ENCODE measurements at places on chromosomes 3 and 15.

DNA sequence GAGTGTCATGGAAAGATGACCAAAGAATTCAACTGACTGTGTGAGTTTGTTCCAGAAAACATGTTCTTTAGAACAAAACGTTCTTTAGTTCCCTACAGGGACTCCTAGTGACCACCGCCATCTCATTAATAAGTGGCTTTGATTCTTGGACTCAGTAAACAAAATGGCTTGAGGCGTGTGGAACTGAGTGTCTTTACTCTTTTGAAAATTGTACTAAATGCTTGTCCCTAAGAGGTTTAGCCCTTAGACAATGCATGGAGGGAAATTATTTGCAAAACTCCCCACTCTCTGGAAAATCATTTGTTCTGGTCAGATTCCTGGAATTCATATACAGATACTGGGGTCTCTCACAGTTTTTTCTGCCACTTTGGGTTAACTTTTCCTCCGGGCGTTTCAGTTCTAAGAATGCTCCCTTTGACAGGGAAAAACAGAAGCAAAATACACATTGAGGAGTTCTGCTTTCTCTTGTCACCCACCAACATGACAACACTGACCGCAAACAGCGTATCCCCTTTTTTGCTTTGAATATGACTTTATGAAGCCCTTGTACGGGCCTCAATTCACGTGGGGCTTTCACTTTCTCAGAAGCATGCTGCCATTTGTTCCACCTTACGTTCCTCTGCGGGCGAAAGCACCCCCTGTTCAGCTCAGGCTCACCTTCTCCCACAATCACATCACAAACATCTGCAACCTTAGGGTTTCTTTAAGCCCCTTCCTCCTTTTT is 15.3 kb upstream of the NRROS start:
- no peak for DNase-seq

DNA sequence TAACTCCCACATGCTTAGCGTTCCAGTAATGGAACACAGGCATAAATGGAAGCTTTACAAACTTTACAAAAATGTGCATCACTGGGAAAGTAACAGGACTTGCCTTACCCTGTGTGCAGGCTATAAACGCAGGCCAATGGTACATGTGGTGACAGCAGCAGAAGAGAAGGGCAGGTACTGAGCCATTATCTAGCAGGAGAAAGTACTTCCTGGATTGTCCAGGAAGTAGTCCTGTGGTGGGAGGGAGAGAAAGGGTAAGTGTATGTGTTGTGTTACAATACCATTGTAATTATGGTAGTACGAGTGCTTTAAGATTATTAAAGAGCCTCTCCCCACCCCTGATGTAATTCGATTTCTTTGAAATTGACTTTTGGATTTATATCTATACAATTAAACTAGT is 5.3 kb downstream of the ATP1B3 start:
- no peak for DNase-seq

DNA sequence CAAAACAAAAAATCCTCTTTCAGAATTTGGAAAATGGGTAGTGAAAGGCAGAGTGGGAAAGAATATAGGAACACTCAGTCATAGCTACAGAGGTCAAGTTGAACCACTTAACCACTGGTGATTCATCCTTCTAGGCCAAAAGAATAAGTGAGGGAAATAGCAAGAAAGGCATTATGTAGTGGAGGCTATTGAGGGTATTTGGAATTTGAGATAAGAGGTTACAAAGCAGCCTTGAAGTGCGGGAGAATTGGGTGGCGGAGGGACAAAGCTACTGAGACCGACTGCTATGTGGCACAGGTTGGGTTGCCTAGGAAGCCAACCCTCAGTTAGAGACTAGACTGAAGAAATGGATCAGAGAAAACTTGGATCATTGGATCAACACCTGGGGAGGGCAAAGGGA is 109.5 kb downstream of the SYNPR start:
- no peak for DNase-seq

DNA sequence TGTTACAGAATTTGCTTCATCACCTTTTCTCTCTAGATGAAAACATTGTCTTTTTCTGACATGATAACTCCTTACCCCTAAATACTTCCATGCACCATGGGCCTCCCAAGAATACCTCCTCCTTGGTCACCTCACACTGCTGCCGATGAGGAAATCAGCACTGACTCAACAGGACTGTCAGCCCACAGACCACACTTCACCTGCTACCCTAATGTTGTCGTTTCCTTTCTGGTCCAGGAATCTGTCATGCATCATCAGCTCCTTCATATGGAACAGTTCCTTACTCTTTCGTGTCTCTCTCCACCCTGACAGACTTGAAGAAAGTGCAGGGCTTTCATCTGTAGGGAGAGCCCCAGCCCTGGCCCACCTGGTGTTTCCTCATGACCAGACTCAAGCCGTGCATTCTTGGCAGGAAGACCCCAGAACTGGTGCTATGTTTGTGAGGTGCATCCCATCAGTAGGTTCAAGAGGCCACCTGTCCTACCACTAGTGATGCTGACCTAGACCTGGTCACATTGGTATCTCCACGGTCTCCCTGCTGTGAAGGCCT is 41.1 kb upstream of the PLXNA1 start:
- no peak for DNase-seq

DNA sequence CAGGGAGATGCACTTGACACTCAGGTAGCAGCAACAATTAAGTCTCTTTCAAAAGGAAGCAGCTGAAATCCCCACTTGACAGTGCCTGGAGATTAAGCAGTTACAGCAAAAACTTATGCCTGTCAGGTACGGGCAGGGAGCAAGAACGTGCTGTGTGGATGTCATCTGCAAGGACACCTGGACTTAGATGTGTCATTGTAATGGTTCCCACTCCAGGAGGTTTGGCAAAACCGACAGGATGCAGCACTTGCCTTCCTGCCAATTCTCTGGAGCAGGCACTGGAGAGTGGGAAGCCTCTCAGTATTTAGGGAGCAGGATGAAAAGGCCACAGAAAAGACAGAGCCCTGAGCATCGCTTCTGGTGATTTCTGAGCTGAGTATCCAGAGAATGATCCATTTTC is 292.4 kb downstream of the PDCD6IP start:
- peak; percentile 26 for DNase-seq

GRCh38 chr3:60992395-60992794 is 258.9 kb downstream of the FHIT start:
- no peak for DNase-seq

DNA sequence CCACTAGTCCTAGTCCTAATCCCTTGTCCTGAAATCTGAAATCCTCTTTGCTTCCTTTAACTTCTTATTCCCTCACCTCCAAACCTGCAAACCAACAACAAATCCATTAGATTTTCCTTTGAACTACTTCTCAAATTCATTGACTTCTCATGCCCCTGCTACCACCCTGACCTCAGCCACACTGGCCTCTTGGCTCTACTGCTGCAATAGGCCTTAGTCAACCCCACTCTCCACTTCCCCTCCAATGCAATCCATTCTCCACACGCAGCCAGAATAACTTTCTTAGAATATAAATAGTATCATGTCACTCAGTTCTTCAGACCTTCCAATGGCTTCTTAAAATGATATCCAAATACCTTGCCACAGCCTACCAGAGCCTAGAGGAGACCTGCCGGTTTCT is 131.1 kb upstream of the GADL1 start:
- DNase-seq, result no peak

DNA sequence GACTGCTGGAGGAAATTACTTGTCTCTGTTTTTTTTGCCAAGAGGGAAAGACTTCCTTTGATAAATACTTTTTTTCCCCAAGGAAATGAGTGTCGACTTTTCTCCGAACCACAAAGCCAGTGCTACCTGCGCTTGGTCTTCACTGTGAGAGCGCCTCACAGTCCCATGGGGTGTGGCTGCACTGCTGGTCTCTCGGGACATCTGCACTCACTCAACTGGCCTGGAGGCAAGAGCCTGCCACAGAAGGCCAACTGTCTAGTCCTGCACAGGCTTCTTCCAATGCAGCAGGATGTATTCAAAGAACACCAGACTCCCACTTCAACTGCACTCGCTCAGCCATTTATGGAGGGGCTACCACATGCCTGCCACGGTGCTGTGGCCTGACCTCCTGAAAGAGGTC is 40.6 kb upstream of the CGNL1 start:
- peak; percentile 2 for DNase-seq

DNA sequence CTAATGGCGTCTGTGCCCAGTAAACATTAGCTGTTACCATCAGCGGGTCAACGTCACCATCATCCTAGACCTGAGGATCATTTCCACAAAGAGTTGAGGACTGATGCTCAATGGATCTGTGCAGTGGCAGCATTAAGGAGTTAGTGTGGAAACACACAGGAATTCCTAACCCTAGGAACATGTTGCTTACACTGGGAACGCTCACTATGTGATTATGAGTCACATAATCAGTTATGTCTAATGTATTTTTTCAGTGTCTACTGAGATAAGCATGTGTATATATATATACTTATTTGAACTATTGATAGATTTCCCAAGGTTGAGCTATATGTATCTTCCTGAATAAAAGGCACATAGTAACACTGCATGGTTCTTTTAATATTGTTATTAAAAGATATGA is 19.0 kb downstream of the ARNT2 start:
- DNase-seq, result no peak

- no peak for DNase-seq
These were observed 9.6 kb downstream of the CMC1 start for GRCh38 chr3:28250999-28251398.

- no peak for DNase-seq
These were observed 199.6 kb upstream of the SEMA6D start for GRCh38 chr15:47517737-47518136.

GRCh38 chr3:145849115-145849514 is 311.9 kb downstream of the PLOD2 start:
- no peak for DNase-seq

- peak; percentile 88 for DNase-seq
These were observed 26.7 kb downstream of the NRROS start for GRCh38 chr3:196666001-196666867.

DNA sequence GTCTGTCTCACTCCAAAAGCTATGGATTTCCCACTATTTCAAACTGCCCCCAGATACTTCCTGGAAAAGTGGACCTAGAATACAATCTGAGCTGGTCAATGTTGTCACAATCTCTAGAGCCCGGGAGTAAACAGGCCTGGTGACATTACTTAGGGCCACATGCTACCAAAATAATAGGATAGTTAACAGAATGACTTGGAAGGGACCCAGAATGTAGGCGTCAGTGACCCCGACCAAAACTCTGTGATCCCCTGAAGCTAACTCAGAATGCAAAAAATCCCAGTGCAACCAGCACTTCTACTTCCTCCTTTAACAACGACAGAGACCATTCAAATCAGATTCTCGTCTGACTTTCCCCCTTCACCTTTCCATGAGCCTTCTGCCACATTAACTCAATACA is 51.5 kb upstream of the CDV3 start:
- DNase-seq, result no peak

GRCh38 chr3:184085389-184085852 is 11.4 kb upstream of the HTR3E start:
- DNase-seq, result no peak

DNA sequence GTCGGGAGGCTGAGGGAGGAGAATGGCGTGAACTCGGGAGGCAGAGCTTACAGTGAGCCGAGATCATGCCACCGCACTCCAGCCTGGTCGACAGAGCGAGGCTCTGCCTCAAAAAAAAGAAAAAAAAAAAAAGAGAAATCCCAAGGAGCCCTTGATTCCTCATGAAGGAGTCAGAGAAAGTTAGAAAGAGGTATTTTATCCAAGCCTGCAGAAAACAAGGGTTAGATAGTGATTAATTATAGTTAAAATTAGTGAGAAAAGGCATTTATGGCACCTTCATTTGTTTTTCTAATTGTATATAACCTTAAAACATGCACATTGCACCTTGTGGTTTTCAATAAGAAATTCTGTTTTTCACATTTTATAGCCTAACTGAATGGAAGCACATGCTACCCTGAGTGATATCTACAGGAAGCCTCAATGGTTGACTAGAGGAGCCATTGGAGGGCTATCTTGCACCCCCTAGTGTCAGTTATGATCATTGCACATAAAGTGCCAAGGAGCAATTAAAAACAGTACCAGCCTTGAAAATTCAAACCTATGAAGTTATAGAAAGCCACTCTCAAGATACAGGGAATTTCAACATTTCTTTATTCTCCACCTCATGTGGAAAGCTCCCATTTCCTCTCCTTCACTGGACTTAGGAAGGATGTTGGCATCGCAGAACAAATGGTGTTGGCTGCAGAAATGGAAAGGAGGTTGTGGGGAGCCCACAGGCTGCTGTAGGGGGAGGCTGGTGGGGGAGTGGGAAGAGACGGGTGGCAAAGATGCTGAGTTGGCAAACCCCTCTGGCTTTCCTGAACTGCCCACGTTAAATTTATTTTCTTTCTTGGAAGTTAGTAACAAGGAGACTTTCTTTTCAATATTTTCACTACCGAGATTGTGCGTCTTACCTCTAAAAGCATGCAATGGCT is 48.5 kb downstream of the ITGA11 start:
- DNase-seq, result no peak

- no peak for DNase-seq
These were observed 64.9 kb upstream of the ROPN1 start for GRCh38 chr3:124056846-124057245.

DNA sequence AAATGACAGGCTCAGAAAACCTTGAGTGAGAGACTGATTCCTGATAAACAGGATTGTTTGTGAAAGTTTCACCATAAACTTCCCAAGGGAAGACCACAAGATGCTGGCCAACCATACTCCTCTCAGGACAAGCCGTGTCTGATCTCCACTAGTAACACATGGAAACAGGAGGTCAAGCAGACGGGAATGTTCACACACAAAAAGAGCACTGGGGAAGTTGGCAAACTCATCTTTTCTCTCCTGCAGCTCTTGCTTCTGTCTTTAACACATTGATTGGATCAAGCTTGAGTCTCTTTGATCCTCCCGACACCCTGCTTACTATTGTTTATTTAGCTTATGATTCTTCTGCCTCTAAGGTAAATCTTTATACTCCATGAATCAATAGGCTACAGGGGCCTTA is 713.5 kb downstream of the PDCD6IP start:
- DNase-seq, result no peak

DNA sequence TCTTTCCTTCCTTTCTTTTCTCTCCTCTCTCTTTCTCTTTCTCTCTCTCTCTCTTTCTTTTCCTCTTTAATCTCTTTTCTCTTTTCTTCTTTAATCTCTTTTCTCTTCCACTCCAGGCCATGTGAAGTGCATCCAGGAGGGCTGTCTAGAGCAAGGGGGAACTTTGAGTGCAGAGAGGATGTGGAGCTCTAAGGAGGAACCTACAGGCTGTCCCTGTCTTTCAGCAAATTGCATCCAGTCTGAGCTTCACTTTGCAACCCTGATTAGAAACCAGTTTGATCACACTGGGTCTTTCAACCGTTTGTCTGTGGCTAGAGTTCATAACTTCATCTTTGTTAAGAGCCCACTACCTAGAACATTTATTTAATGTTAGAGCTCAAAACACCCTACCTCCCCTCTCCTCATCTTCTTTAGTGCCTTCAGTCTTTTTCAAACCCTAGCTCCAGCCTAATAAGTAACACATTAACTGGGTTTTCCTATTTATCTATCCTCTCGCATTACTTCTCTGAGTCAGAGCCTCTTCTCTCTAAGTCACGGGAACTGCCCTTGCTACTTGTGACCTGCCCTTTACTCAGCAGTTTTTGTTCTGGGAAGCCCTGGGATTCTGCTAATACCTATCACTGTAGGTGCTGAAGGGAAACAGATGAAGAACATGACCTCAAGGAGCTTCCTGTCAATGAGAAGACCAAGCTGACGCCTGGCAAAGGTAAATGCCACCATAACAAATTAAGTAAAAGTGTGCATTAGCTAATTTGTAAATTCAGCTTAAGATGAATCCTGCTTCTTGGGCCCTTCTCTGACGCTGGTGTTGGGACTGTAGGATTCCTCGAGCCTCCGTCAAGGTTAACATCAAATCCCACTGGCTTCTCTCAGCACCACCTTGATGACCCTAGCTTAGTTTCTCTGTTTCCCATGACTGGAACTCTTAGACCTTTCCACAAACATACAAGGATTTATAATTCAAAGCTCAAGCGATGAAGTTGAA is at the start of gene GCNT3:
Gene GCNT3 (plus strand): TSS at position 508 of the 985 bp plus-strand sequence. CDS start 6,456 bp downstream, outside the sequence.
- no peak for DNase-seq

GRCh38 chr3:50525987-50526386 is 22.6 kb upstream of the CACNA2D2 start:
- peak; percentile 79 for DNase-seq

All from NCI-H1417 (cell line).